ENCODE measurements at places on chromosomes 1 and 21. TPM values are rescaled to one million over a fixed set of nuclear protein-coding genes. Genes with fewer than 3 reads are reported as not detected.
A peak's percentile ranks its signal among the peaks of the same experiment; 100 is the strongest.

DNA sequence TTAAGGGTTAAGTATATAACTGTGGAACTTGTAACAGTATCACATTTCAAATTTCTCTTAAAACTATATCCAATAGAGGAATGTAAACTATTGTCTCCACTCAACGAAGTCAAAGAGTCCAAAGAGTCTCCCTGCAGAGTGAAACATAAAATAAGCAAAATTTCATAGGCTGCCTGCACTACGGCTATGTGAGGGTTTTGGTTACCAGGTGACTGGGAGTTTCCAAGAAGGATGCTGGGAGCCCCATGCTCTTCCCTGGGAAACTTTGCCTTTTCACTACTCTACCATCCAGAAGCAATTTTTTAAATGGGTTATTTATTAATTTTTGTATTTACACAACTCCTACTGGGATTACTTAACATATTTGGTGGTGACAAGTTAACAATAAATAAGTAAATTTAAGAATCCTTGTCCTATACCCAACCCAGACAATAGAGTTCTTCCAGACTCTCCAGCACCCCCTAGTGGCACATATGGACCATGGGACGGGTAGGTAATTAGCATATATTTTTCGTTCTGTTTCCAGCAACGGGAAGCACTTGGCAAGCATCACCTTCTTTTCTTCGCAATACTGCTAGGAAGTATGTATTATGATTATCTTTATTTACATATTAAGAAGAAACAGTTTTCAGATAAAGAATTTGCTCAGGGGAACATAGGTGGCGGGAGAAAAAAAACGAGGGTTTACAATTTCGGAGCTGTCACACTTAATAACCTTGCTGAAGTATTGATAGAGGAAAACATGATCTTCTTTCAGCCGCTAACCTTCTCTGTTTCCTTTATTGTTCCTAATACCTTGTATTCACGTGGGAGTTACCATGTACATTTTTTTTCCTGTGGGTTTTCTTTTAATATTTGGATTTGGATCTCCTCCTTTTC is 3.5 kb downstream of the FMO2 start:
- no peak for DNase-seq

DNA sequence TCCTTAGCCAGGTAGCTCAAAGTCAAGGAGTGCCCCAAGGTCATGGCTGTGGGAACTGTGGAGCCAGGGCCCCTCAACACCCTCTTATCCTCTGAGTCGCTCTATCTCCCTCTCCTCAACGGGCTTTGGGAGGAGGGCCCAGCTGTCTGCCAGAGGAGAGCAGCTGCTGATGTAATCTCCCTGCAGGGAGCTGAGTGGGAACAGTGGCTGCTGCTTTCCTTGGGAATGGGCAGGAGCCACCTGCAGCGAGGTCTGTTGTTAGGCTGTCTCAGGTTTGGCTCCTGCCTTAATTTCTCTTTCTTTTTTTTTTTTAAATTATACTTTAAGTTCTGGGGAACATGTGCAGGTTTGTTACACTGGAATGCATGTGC is 58.8 kb upstream of the MAP1LC3C start:
- DNase-seq: no peak

DNA sequence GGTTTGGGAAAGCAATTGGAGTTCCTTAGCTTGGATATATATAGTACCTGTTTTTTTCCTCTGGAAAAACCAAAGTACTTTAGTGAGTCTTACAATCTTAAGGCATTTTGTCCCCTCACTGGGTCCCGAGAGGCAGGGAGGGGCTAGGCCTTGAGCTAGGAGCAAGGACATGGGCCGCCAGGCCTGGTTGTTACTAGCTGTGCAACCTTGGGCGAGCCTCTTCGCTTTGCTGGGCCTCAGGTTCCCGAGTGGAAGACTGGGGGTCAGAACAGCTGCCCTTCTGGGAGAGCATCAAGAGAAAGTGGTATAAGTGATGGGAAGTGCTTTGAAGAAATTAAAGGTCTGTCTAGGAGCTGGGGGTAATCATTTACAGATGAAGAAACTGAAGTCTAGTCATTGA is 553.2 kb downstream of the KIF26B start:
- peak; percentile 34 for DNase-seq

DNA sequence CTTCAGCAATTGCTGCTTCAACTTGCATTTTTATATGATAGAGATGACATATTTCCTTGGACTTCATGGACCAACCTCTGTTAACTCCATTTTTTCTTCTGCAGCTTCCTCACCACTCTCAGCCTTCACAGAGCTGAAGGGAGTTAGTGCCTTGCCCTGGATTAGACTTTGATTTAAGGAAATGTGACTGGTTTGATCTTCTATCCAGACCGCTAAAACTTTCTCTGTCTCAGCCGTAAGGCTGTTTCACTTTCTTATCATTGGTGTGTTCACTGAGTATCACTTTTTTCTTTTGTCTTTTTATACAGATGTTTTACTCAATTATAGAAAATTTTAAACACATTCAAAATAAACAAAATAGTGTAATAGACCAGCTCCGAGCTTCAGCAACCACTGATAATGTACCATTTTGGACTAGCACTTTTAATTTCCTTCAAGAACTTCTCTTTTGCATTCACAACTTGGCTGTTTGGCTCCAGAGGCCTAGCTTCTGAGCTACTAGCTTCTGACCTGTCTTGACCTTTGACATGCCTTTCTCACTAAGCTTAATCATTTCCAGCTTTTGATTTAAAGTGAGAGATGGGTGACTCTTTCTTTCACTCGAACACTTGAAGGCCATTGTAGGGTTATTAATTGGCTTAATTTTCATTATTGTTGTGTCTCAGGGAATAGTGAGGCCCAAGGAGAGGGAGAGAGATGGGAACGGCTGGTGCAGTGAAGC is 9.3 kb downstream of the NEK7 start:
- DNase-seq: no peak

The PDC gene
- not detected for total RNA-seq

Measured in vagina (tissue), 2 donors.